ENCODE measurements at places on chromosomes 3 and 15.

- no peak for DNase-seq
Observed at GRCh38 chr15:34754674-34755418, at the start of gene GJD2. GJD2 (minus strand) TSS chr15:34754998; CDS start chr15:34754488, 510 bp downstream.

DNA sequence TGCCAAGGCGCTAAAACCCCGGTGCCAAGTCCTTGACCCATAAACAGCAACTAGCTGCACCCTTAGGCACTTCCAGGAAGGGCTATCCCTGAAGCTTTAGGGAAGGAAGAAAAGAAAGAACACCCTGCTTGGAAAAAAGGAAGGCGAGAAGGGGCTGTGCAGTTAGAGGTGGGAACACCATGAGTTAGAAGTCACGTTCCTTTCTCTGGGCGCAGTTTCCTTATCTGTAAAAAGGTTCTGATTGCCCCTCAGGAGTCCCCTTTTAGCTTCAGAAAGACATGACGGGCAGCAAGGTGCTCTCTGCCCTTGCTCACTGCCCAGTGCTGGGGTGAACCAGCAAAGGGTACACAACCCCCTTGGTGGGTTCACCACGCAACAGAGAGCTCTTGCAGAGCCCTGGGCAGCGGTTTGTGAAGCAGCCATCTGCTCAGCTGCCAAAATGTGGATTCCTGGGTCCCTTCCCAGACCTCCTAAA is 798 bp downstream of the GCHFR start:
- no peak for DNase-seq

DNA sequence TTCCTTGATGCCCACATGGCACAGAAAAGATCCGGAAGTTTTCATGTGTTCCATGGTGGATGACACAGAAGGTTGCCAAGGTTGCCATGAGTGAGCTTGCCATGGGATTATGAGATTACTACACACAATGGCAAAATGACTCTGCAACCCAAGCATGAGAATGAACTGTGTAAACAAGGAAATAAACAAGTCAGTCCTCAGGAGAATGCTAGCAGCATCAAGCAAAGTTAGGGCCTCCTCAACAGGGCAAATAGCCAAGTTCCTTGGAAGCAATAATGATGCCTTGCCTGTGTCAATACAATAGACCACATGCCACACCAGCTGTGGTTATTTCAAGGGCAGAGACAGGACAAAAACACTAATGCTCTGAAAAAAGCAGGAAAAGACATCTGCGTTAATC is 41.8 kb downstream of the AQR start:
- no peak for DNase-seq

- DNase-seq: no peak
Observed at GRCh38 chr3:112403103-112403502, 70.1 kb downstream of the CD200 start.

GRCh38 chr3:124592658-124593441 is 137.4 kb upstream of the UMPS start:
- no peak for DNase-seq

DNA sequence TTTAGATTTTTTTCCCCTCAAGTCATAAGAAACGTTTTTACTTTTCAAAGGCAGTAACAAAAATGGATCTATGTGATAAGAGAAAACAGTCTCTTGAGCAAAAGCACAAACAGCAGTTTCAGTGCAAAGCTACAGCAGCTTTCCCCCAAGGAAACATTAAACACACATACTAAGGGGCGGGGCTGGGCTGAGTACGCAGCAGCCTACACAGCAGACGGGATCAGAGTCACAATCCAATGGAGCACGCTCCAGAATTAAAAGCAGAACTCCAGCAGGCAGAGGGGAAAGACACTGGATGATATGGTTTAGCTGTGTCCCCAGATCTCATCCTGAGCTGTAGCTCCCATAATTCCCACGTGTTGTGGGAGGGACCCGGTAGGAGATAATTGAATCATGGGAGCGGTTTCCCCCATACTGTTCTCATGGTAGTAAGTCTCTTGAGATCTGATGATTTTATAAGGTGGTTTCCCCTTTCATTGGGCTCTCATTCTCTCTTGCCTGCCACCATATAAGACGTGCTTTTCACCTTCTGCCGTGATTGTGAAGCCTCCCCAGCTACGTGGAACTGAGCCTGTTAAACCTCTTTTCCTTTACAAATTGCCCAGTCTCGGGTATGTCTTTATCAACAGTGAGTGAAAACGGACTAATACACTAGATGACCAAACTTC is 116.2 kb upstream of the SLCO3A1 start:
- DNase-seq: no peak

- DNase-seq: no peak
Observed at GRCh38 chr3:143661677-143662076, 186.6 kb downstream of the SLC9A9 start.

DNA sequence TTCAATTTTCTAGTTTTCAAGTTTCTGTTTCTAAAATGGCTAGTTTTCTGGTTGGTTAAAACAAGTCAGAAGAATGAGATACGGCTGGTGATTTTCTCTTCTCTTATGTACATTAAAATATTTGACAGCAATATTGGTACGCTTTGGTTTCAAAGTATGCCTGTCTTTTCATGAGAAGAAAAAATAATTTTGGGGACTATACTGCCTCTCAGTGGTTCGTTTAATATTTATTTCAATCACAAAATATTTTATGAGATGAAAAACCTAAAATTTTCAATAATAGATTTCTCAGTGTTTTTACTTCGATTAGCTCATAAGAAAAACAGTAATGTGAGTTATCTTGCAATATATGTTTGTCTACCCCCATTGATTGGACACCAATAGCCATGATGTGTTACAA is 72.8 kb upstream of the AADACL2 start:
- no peak for DNase-seq

DNA sequence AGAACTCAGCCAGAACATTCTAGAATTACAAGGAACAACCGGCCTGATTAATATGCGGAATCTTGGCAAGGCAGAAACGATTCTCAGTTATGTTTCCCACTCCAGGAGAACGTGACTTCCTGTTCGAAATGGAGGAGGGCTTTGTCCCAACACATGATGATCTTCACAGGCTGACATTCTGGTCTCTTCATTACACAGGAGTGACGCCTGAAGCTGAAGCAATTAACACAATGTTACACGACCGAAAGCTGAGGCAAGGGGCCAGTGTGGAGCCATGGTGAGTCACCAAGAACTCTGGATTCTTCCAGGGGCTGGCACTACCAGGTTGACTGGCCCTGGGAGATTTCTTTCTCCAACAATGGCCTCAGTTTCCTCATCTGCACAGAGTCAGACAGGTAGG is 40.9 kb downstream of the RFTN1 start:
- no peak for DNase-seq

DNA sequence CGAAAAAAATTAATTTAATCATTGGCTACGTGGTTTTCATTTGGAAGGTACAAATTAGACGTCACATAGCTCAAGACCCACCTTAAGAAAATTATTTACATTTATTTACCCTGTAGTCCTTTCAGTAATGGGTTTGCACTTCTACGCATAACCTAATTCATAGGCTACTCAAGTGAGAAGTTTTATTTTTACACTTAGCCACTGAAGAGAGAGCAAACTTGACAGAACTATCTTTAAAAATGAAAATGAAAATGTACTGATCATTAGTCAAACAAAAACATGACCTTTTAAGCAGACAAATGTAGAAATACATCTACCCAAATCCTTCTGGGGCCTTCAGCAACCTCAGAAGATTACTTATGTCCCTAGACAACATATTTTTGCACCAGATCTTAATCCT is 269.4 kb upstream of the TTC14 start:
- no peak for DNase-seq

- no peak for DNase-seq
Observed at GRCh38 chr15:39192979-39193560, 387.8 kb upstream of the THBS1 start.

DNA sequence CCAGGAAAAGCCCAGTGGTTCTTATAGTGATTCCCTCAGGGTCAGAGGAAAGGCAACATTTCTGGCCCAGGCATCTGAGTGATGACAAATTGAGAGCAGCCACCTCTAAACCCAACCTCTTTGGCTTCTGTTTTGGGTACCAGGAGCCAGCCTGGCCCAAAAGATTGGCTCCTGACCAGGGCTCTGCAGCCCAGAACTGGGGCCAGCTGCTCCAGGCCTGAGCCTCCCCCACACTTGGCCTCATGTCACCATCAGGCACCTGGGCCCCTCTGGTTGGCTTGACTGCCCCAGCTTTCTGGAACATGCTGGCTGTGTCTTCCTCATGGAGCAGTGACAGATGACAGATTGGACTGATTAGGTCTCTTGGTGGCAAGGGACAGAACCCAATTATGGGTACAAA is 26.0 kb upstream of the HCN4 start:
- DNase-seq: no peak

DNA sequence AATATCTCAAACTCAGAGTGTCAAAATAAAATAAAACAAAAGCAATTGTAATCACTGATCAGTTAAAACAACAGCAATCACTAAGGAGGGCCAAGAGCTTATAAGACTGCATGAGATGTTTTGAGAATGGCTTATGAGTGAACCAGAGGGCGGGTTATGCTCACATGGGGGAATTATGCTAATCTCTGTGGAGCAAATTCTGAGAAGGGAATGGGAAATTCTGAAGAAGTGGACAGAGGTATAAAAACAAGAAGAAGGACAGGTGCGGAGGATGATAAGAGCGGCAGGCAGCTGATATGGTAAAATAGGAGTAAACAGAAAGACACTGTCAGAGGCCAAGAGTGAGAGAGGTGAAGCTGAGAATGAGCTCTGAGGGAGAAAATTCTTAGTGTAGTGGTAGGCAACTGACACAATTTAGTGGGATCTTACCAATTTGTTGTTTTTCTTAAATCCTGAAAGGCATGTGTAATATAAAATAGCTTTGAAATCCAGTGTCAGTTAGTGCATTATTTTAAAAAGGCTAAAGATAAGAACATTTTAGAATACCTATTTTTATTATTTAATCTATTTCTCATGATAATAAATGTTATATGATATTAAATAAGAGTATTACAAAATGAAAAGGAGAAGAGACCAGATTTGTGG is 133.8 kb downstream of the SPATA16 start:
- DNase-seq: no peak

DNA sequence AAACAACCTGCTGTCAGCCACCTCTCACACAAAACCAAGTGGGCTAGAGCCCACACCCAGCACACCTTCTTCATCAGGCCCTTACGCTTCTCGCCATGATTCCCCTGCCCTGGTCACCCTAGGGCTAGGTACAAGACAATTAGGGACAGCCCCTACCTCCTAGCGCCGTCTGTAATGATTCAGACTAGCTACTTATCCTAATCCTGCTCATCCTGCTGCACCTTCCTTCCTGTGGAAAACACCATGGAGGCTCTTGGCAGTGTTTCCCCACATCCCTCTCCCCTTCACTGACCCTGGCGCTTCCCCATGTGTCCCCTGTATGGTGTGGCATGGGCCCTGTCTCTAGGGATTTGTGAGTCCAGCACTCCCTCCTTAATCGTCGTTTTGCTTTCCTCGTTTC is 39.6 kb upstream of the ICE2 start:
- no peak for DNase-seq

DNA sequence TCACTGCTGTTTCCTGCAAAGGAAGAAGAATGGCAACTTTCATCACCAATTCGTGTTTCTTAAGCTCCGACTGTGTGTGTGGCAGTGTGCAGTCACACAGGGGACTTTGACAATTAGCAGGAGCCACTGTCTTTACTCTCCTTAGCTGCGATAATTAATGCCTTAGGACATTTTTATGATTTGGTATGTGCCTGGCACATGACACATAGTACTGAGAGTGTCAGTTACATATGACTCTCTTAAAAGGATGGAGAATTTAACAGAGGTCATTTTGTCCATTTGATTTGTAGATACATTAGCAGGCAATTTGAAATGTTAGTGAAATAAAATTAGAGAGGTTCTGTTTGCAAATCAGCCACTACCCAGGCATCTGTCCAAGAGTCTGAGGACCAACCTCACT is 128.9 kb upstream of the VEPH1 start:
- no peak for DNase-seq

DNA sequence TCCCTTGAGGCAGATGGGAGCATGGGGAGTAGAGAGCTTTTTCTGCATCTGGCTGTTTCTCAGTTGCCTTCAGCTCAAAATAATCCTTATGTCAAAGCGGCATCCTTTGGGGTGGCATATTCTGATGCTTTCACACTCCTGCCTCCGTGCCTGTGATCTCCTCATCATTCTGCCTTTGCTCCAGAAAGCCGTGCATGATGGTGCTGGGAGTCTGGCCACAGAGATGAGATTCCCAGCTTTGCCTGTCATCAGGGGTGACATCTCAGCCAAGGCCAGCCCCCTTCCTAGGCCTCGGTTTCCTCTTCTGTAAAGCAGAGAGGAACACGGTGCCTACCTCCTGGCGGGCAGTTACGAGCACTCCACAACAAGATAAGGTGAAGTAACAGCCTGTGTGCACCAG is 96.3 kb upstream of the ALDH1A3 start:
- DNase-seq: no peak

- no peak for DNase-seq
Observed at GRCh38 chr3:57274845-57275244, 17.6 kb downstream of the ASB14 start.

GRCh38 chr3:188154014-188154808 is at the start of gene LPP:
LPP (plus strand) TSS chr3:188154157; CDS start chr3:188406121, 251,964 bp downstream.
- DNase-seq: no peak
